ENCODE measurements at places on chromosomes 1 and 21.
A peak's percentile ranks its signal among the peaks of the same experiment; 100 is the strongest.

DNA sequence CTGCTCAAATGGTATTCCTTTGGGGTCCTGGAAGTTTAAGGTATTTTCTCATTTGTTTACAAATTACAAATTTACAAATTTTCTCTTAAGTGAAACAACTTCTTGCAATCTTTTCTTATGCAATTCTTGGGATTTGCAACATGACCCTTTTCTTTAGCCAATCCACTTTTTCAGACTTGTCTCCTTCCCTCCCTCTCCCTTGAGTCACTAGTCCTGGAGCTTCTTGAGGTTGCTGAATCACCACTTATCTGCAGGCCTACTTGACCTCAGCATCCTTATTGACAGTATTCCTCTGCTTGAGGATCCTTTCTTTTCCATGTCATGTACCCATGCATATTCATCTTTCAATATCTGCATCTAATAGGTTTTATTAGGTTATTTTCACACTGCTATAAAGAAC lies 302.8 kb upstream of the ADAMTS5 start:
- peaks cover 34% of the 10 kb centered on the region for H3K4me1 ChIP-seq
- H3K4me3 ChIP-seq, result no peak overlapping the region
- H3K36me3 ChIP-seq, result no peaks in the 10 kb centered on the region
- no peak overlapping the region for H3K27ac ChIP-seq
- no peaks in the 10 kb centered on the region for H3K27me3 ChIP-seq

DNA sequence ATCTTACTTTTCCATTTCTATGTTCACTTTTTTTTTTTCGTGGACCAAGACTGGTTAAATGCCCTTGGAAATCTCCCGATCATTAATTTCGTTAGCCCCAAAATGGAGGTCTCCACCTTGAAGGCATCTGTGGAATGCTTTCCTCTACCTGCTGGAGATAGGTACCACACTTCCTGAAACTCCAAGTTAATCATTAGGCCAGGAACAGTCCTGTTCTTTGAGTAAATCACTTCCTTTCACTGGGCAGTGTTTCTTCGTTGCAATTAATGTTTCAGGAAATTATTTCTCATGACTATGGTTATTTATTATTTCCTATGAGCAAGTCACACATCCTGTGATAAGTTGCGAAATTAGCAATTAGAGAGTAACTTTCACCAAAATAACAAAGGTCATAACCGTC lies 225.2 kb upstream of the LYPLAL1 start:
- no peaks in the 10 kb centered on the region for H3K27me3 ChIP-seq
- no peak for DNase-seq
- no peaks in the 10 kb centered on the region for H3K36me3 ChIP-seq
- H3K27ac ChIP-seq, result no peak overlapping the region
- H3K4me3 ChIP-seq, result no peak overlapping the region
- H3K4me1 ChIP-seq, result no peaks in the 10 kb centered on the region

GRCh38 chr1:206041640-206042039 lies 11.3 kb upstream of the RHEX start:
- H3K27ac ChIP-seq, result no peak overlapping the region
- H3K36me3 ChIP-seq, result no peaks in the 10 kb centered on the region
- peaks cover 30% of the 10 kb centered on the region for H3K4me1 ChIP-seq
- peak; percentile 62 for DNase-seq
- no peaks in the 10 kb centered on the region for H3K27me3 ChIP-seq
- H3K4me3 ChIP-seq, result no peak overlapping the region

DNA sequence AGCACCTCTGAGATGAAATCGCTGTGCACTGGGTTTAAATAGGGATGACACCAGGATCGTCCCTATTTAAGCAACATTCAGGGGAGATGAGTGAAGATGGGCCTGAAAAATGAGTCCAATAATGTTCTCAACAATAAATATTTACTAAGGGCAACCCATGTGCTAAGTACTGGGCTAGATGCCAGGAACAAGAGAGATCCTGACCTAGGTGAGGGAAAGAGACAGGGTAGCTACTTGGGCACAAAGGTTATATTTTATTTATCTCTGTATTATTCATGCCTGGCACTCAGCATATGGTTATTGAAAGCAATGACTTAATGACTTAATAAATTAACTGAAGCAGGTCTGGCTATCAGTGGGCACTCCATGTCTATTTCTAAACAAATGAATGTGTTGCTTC lies 27.4 kb upstream of the AVPR1B start:
- no peak overlapping the region for H3K27ac ChIP-seq
- no peaks in the 10 kb centered on the region for H3K36me3 ChIP-seq
- H3K27me3 ChIP-seq, result no peaks in the 10 kb centered on the region
- H3K4me3 ChIP-seq, result no peak overlapping the region
- H3K4me1 ChIP-seq, result no peaks in the 10 kb centered on the region
- DNase-seq, result no peak

DNA sequence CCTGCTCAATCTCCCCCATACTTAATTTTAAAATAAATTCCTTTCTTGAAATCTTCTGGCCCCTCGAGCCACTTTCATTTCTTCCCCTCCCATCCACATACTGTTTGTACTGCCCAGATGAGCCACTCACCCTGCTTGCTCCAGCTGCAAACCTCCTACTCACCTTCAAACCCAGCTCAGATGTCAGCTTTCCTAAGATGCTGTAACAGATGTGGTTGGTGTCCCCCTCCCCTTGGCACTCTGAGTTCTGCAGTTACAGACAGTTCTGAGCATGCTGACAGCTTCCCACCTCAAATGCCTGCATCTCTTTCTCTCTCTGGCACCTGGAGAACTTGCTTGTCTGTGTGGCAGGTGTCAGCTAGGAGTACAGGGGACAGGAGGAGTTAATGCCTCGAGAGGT lies 106.7 kb downstream of the PTPRU start:
- no peak for DNase-seq
- H3K27me3 ChIP-seq, result no peaks in the 10 kb centered on the region
- H3K4me1 ChIP-seq, result peaks cover 17% of the 10 kb centered on the region
- no peaks in the 10 kb centered on the region for H3K36me3 ChIP-seq
- no peak overlapping the region for H3K27ac ChIP-seq

DNA sequence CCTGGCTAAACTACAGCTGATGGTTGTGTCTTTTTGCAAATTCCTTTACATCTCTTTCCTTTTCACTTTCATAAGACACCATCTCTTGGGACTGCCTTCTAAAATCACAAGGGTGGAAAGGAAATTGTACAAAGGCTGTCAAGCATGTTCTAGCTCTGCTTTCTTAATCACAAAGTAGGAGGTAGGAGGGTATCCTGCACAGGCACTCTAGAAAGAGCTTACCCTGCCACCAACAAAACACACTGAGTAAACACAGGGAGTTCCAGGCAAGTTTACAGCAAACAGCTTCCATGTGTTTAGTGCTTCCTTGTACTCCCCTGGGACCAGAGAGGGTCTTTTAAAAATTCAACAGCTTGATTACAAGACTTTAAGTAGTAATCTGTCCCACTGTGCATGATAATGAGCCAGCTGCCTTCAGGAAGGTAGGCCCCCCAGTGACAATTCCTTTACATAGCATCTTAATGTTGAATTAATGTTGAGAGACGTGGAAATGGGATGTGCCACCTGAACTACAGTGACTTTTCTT lies 2.4 kb downstream of the PLPP3 start:
- peak overlapping the region; percentile 64 for H3K27ac ChIP-seq
- peak; percentile 81 for DNase-seq
- peak overlapping the region; percentile 82 for H3K4me3 ChIP-seq
- H3K4me1 ChIP-seq, result peaks cover 63% of the 10 kb centered on the region
- no peaks in the 10 kb centered on the region for H3K27me3 ChIP-seq

GRCh38 chr1:20739225-20739624 lies 6.7 kb upstream of the SH2D5 start:
- H3K27ac ChIP-seq, result no peak overlapping the region
- no peak overlapping the region for H3K4me3 ChIP-seq

- H3K4me1 ChIP-seq, result peaks cover 64% of the 10 kb centered on the region
- peak overlapping the region; percentile 47 for H3K4me3 ChIP-seq
- 0 out of 2 replicates have a peak, but pooled peaks cover 4% of the 10 kb centered on the region for H3K36me3 ChIP-seq
- H3K27ac ChIP-seq, result no peak overlapping the region
These were observed 2.5 kb downstream of the RHOC start for GRCh38 chr1:112704391-112704933.

DNA sequence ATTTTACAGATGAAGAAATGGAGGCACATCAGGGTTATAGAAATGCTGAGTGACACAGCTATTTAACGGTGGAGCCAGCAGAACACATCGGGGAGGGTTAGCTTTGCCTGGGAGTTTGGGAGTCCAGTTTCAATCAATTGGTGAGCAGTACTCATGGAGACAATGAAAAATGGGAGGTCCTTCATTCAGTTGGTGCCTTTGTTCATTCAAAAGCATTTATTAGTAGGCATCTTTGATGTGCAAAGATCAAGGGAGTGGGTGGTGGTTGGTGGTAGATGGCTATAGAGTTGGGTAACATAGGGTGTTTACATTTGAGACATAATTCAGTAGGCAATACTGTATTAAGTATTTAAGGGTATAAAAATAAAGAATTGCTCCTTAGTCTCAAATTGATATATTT lies 183.7 kb upstream of the LMO4 start:
- no peaks in the 10 kb centered on the region for H3K27me3 ChIP-seq

GRCh38 chr1:33970148-33970825 lies 106.4 kb downstream of the HMGB4 start:
- no peaks in the 10 kb centered on the region for H3K36me3 ChIP-seq
- peaks cover 8% of the 10 kb centered on the region for H3K4me1 ChIP-seq
- no peak overlapping the region for H3K4me3 ChIP-seq
- peak; percentile 71 for DNase-seq
- no peak overlapping the region for H3K27ac ChIP-seq

DNA sequence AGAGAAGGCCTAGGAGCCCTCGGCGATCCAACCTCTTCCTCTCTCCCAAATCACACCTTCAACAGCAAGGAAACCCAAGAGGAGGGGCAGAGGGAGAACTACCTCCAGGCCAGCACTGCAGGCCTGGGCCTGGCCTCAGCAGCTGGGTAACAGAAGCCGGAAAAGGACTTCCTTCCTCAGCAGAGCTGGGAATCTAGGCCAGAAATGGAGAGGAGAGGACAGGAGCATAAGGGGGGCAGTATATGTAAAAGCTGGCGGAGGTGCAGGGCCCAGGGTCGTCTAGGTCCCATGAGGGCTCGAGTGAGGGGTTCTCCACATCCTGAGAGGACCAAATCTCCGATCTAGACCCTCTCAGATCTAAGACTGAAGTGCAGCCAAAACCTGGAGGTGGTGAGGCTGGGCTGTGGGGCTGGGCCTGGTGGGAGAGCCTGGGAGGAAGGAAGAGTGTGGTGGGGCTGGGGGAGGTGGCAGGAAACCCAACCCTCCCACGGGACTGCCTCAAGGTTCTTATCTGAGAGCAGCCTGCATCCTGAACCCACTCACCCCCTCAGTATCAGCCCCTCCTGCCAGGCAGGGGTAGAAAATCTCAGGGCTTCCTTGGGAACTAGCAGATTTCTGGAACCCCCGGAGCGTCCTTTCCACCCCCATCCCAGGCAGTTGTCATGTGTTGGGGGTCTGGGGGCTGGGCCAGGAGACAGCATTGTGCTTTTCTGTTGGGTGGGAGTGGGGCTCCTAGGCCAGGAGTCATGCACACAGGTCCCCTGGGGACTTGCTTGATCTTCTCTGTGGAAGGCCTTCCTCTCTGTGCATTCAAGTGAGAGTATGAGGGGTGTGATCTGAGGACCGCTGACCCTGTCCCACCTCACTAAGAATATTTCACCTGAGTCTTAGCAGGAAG lies 33.0 kb downstream of the PIK3C2B start:
- no peak overlapping the region for H3K27ac ChIP-seq
- 0 out of 2 replicates have a peak, but pooled peaks cover 9% of the 10 kb centered on the region for H3K36me3 ChIP-seq
- no peak for DNase-seq
- 0 out of 2 replicates have a peak, but pooled peaks cover 3% of the 10 kb centered on the region for H3K4me1 ChIP-seq

DNA sequence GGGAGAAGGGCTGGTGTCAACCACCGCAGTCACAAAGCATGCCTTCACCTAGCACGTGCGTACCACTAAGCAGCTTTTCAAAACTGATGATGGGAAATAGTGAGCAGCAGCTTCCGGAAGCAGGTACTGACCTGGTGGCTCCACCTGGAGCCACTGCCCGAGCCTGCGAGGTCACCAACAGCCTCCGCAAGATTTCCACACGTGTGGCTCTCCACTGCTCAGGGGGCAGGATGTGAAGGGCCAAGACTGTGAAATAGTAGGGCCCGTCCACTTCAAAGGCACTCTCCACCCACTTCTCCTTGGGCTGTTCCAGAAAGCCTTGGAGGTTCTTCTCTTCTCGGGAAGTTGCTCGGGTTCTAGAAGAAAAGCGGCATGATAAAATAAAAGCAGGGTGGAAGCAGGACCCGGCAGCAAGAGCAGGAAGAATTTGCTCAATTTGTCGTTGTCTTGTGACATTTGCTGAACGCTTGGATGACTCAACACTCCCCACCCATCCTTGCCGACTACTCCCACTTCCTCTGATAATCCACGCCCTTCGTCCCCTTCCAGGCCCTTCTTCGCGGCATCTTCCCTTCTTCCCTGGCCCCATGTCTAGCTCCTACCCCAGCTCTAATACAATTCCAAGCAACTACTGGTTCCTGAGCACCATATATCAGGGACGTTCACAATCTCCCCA lies 124.9 kb upstream of the IFFO2 start:
- H3K4me3 ChIP-seq, result no peak overlapping the region
- H3K27ac ChIP-seq, result no peak overlapping the region
- H3K4me1 ChIP-seq, result no peaks in the 10 kb centered on the region
- H3K36me3 ChIP-seq, result peaks cover 73% of the 10 kb centered on the region
- no peak for DNase-seq
- no peaks in the 10 kb centered on the region for H3K27me3 ChIP-seq

DNA sequence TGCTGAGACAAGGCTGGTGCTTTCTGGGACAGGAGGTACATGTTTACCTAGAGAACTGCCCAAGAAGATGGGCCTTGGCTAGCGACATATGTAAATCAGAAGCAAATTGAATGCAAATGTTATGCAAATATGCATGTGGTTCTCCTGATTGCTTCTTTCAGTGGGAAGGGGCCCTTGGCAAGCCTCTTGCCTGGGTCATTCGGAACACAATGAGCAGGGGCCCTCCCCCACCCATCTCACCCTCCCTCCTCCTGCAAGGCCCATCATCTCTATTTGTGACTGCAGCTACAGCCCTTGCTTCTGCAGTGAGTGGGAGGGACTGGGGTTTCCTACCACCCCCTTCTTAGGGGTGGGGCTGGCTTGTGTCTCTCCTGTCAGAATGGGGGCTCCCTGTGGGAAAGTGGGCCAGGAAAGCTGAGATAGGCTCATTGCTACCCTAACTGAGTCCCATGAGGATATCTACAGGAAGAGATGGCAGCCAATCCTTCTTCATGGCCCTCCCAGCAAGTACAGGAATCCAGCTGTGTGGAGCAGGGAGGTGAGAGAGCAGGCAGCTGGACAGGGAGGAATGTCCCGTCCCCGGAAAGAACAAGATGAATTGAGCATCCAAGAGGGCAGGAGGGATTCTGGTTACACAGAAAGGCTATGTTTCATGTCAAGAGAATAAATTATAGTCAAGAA lies 31.0 kb downstream of the FOXD2 start:
- H3K27me3 ChIP-seq, result no peaks in the 10 kb centered on the region
- no peak overlapping the region for H3K4me3 ChIP-seq
- no peak overlapping the region for H3K27ac ChIP-seq
- H3K36me3 ChIP-seq, result no peaks in the 10 kb centered on the region
